ENCODE measurements at places on chromosomes 7 and 10.

DNA sequence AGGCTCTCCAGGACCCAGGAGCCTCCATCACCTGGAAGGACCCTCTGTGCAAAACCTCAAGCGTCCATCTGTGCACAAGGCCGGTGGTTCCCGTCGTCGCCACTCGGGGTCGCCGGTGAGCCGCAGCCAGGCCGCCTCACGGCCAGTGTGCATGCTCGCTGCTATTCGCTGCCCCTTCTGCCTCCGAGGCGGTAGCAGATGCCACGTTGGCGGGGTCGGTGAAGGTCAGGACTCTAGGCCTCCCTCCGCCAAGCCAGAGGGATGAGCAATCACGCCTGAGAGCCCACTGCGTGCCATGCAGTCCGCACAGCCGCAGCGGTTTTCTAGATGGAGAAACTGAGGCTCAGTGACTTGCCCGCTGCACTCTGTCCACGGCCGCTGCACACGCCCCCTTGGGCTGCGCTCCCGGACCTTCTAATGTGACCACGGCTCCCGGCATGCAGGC lies 5.7 kb downstream of the UPK3B start:
- no peak for DNase-seq

DNA sequence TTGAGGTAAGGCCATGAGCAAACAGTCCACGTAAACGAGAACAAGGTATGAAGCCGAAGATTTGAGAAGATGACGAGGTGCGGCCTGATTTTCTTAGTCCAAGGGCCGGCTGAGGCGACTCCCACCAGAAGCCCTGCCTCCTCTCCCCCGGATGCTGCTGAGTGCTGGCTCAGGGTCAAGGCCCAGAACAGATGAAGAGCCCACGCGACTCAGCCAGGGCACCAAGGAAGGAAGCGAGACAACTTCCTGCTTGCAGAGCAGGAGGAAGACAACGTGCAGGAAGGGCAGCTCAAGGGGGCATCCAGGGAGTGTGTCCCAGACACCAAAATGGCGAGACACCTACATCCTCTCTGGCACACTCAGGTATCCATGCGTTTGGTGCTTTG lies 99.5 kb downstream of the CYTH3 start:
- no peak for DNase-seq

DNA sequence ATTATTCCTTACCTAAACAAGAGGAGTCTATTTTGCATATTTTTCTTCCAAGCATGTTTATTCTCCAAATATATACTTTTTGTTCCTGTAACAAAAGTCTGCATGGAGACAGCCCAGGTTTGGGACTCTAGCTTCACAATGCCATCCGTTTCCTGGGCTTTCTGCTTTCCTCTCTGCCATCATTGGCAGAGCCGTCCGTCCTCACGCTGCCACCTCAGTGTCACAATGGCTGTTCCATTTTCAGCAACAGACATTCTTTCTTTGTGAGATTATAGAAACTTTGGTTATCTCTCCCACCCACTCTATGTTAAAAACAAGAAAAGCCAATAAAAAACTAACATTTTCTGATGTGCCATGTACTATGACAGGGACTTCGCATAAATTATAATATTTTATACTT lies 825.2 kb downstream of the REEP3 start:
- DNase-seq: no peak

GRCh38 chr7:39336442-39336841 lies 229.8 kb upstream of the YAE1 start:
- DNase-seq: no peak

GRCh38 chr10:93718937-93719725 lies 16.7 kb upstream of the FRA10AC1 start:
- no peak for DNase-seq

DNA sequence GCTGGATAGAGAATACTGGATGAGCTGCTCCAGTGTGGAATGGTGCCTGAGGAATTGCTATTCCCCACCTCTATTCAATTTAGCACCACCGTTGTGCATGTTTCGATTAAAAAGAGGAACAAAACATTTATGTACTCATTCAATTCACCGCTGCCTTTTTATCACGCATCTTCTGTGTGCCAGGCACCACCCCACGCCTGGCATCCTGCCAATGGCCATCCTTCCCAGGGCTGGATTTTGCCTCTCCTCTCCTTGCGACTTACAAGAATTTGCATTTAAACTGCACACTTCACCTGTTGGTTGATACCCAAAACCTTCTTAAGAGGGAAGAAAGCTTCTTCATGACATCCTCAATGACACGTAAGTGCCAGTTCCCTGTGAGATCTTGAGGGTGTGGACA lies 110.2 kb upstream of the DPP6 start:
- no peak for DNase-seq

DNA sequence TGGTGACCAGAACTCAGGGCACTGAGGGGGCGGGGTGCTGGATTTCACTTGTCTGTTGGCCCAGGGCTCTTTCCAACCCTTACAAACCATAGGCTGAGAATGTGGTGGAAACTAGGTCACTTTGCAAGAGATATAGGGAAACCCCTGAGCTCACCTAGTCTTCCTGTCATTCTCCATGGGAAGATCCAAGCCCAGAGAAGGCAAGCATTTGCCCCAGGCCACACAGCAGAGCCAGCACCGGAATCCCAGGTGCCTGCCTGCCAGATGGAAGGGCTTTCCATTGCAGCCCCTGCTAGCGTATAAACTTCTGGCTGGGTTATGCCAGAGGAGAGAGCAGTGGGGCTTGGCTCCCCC lies 427 bp downstream of the PYROXD2 start:
- DNase-seq: no peak

DNA sequence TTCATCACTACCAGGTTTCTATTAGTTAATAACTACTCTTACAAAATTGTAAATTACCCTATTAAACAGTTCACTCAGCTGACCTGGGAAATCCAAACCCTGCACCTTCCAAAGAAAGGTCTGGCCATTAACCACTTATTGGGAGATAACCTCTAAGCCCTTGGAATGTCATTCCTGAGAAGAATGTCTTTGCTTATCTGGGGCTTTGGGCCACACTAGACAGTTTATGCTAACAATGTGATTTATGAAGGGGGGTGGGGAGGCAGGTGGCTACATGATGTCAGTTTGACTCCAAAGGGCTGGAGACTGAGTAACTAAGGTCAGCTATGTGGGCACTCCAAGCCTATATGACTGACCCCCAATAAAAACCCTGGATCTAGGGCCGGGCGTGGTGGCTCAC lies 50.7 kb downstream of the AKR1D1 start:
- DNase-seq: no peak
